ENCODE measurements at places on chromosomes 3 and 15.

DNA sequence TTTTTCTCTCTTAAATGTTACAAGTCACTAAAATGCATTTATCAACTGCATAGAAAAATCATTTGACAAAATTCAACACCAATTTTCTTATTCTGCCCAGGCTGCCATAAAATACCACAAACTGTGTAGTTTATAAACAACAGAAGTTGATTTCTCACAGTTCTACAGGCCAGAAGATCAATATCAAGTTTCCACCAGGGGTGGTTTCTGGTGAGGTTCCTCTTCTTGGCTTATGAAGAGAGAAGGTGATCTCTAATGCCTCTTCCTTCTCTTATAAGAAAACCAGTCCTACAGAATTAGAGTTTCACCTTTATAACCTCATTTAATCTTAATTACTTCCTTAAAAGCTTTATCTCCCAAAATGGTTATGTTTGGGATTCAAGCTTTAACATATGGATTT, 10.9 kb upstream of the CD200R1L start:
- no peak for DNase-seq

- no peak for DNase-seq
These were observed 42.1 kb downstream of the VGLL3 start for GRCh38 chr3:86948822-86949221.

GRCh38 chr15:23083115-23083514, 43.7 kb upstream of the TUBGCP5 start:
- no peak for DNase-seq

GRCh38 chr3:10223676-10224639, 24.3 kb upstream of the TATDN2 start:
- no peak for DNase-seq

DNA sequence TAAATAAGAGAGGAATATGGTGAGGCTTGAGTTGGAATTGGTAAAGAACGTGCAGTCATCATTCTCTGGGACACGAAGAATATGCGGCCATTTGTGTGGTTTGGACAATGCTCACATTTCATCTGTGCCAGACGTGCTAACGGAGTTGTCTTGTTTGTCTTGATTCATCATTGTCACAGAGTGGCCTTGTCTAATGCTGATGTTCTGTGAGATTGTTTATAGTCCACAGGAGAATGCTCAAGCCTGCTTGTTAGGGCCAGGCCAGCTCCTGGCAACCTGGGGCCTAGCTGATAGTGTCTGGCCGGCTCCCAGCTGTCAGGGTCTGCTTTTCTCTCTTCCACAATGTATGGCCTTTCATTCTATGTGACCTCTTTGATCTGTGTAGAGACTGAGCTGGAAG, 384.7 kb downstream of the EDEM1 start:
- no peak for DNase-seq

- DNase-seq: no peak
These were observed 5.4 kb downstream of the ISL2 start for GRCh38 chr15:76342058-76342381.

DNA sequence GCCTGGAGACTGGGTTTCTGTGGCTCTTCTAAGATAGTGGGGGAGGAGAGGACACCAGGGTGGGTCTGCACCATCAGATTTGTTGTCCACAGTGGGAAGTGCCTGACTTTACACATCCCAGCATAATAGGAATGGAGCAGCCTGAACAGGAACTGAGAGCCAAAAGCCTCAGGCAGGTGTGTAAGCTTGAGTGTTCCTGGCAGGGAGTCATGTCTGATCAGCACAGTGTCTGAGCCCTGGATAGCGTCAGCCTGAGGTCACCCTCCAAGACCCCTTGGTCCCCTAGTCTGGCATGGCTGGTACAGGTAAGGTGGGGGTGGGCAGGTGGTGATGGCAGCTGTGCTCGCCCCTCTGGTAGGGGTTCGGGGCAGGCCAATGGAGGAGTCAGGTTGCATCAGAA, 20.2 kb downstream of the INSYN1 start:
- DNase-seq: peak; percentile 4

- no peak for DNase-seq
These were observed 150.8 kb upstream of the BHLHE40 start for GRCh38 chr3:4828279-4829030.

DNA sequence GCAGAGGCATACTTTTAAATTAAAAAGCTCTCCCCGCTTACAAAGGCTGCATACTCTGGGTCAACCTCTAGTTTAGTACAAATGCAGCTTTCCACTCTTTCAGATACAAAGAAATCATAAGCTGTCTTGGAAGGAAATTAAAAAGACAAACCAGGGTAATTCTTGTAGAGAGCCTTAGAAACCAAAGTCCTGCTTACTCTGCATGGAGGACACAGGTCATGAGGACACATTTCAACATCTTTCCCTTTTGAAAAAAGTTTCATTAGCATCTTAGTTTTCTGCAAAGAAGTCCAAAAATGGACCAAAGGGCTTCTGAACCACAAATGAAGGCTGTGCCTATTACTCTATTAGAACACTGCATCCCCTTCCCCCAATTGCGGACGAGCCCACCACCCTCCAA, 50.5 kb upstream of the WNT5A start:
- DNase-seq: no peak

GRCh38 chr3:53189276-53189675, 28.3 kb downstream of the PRKCD start:
- DNase-seq: no peak
